Renal cortical epithelial cell (primary cell): ENCODE measurements at places on chromosomes 3 and 15. TPM values are rescaled to one million over a fixed set of nuclear protein-coding genes. Genes with fewer than 3 reads are reported as not detected.

DNA sequence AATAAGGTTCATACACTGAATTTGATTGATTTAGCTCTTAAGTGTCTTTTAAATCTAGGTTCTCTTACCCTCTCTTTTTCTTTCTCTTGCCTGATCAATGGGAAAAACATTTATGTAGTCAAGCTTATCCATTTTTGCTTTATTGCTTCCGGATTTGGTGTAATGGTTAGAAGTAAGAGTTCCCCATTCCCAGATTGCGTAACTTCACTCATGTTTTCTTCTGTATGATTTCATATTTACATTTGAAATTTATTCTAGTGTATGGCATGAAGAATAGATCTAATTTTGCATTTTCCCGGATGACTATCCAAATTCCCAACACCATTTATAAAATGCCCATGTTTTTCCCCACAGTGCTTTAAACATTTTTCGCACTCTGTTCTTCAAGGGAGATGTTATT lies 27.9 kb upstream of the SV2B start:
- DNase-seq: no peak

DNA sequence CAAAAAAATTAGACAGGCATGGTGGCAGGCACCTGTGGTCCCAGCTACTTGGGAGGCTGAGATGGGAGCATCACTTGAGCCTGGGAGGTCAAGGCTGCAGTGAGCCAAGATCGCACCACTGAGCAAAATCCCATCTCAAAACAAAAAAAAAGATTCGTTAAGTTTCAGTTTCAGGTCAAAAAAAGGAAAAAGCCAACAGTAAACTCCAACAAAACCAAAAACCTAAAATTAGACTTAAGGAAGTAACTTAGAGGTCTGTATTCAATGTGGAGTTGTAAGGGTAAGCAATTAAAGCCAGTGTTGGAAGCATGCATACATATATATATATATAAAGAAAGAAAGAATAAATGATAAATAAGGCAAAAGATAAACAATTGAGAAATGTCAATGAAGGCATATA lies 11.8 kb downstream of the KPNA1 start:
- no peak for DNase-seq

GRCh38 chr15:90945091-90945490 lies 9.6 kb upstream of the RCCD1 start:
- no peak for DNase-seq

DNA sequence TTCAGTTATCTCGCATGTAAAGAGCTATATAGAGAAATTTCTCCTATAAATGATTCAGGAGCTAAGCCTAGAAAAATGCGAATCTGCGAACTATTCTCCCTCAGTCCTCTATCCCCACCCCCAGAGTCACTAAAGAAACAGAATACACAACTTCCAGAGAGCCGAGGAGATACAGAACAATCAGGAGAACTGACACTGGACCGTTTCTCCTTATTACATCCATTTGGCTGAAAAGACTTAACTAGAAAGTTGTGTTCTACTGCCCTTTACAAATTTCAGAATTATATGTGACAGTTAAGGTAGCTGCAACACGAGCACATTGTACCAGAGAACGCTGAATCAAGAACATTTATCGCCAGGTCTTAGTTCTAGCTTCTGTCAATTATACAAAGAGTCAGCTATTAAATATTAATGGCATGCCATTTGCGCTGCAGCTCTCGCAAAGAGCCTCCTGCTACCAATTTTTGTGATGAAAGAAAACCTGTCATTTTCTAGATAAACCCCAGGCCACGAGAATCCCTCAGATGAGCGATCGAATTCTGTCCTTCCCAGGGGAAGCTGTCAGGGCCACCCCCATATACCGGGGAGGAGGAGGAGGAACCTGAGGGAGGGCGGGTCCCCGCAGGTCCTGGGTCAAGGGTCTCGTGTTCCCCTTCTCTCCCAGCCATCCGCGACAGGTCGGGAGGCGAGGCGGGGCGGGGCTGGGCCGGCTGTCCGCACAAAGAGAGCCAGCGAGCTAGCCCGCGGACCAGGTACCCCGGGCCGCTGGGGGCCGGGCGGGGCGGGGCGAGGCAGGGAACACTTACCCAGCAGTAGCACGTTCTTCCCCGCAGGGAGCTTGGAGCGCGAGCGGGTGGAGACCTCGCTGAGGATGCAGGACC lies 878 bp downstream of the DYNC1LI1 start:
- peak; percentile 51 for DNase-seq

- DNase-seq: peak; percentile 40
These were observed 154.4 kb downstream of the TUSC7 start for GRCh38 chr3:116863822-116864589.

Gene RBPMS2
- total RNA-seq: 0.05 TPM in 1 of 2 replicates, not detected in the other

Gene GOLGA6D
- total RNA-seq: not detected in 2 replicates

Gene PLA2G4E
- not detected in 2 replicates for total RNA-seq

Gene FOXB1
- total RNA-seq: not detected in 2 replicates

- DNase-seq: peak; percentile 70
These were observed 123.9 kb downstream of the ANO10 start for GRCh38 chr3:43497905-43498365.

GRCh38 chr15:74176262-74177214 lies 3.0 kb downstream of the ISLR start:
- no peak for DNase-seq

- no peak for DNase-seq
These were observed 106.5 kb upstream of the CMC1 start for GRCh38 chr3:28134792-28135375.

GRCh38 chr15:79004336-79004735 lies 59.5 kb upstream of the CTSH start:
- DNase-seq: peak; percentile 87

DNA sequence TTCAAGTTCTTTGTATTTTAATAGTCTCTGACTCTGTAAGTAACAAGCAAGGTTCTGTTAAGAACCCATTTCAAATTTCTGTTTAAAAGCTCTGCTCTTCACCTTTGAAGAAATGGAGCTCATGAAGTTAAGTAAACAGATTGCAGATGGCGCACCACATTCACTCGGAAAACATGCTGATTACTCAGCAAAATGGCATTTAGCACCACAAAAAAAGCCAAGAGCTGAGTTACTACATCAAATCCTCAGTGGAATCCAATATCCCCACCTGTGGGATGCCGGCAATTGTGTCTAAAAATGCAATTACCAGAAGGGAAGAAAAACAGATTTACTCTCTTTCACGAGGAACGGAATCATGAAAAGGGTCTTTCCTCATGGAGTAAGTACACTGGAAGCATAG lies 758.0 kb downstream of the NTRK3 start:
- peak; percentile 50 for DNase-seq

Gene MYEF2
- total RNA-seq: 20.5 and 44.5 TPM in 2 replicates

- no peak for DNase-seq
These were observed 49.1 kb downstream of the ARHGEF26 start for GRCh38 chr3:154170300-154170699.

DNA sequence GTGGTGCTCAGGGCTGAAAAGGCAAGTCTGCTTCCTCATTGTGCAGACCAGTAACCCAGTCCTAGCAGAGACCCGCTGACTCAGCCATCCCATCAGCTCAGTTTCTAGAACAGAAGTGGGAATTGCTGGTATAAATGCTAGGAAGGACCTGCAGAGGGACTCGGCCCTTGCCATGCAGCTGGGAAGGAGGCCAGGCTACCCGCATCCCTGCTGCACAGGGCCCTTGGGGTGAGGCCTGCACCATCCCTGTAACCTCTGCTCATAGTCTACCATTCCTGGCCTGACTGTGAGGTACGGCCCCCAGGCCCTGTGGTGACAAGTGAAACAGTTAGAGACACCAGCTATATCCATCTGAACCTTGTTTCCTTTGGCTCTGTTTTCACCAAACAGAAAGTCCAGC lies 23.5 kb downstream of the RAB6B start:
- DNase-seq: no peak

GRCh38 chr3:52498137-52499054 lies 3.3 kb downstream of the STAB1 start:
- DNase-seq: peak; percentile 72

- DNase-seq: no peak
These were observed 95.3 kb upstream of the SOX2 start for GRCh38 chr3:181616088-181617070.

Gene TLR9
- not detected in 2 replicates for total RNA-seq

GRCh38 chr3:143240886-143241285 lies 121.3 kb downstream of the CHST2 start:
- DNase-seq: no peak

Gene NLGN1
- total RNA-seq: 8.2 and 20.4 TPM in 2 replicates

Gene LYZL4
- not detected in 2 replicates for total RNA-seq

DNA sequence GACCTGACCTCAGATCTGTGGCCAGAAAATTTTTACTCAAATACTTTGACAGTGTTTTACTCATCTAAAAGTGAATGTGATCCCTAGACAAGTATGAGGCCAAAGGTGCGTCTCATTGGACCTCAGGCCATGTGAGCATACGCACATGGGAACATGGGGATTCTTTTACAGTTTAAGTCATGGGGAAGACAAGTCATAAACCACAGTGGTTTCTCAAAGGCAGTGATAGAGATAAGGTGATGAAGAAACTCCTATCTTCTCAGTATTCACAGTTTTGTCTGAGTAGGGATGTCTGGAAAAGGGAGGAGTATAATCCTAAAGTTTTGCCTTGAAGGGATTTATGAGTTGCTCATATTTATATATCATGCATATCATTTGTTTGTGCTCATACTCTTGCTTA lies 173.8 kb downstream of the FNDC3B start:
- DNase-seq: peak; percentile 43

DNA sequence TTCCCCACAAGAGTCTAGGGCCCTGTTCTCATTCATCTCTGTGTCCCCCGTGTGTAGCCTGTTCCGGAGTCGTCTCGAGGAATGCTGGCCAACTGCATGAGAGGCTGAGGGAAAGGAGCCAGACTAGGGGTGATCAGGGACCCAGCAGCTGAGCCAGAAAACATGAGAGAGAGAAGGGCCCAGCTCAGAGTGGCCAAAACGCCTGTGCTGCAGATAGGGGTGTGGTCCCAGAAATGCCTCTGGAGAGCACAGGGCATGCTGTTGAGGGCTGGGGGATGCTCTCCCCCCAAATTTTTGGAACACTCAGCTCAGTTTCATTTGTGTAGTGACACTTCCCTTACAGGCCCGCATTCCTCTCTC lies 14.1 kb downstream of the CYP1A2 start:
- DNase-seq: no peak

Gene KBTBD13
- not detected in 2 replicates for total RNA-seq

DNA sequence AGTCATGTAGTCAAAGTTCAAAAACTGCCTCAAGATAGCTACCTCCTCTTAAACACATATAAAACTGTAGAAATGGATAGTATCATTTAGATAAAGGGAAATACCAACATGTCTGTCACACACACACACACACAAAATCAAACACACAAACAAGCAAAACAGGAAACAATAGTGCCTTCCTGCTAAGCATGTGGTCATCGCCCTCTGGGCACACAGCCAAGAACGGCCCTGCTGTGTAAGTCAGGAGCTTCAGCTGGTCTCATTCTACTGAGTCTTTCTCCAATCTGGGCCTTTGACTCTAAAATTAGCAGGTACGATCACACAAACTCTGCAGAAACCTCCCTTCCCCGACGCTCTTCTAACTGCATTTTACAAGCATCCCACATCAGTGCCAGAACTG lies 272.2 kb upstream of the CHRNA7 start:
- DNase-seq: peak; percentile 23

Gene LRRN1
- total RNA-seq: 1.6 and 3.3 TPM in 2 replicates

DNA sequence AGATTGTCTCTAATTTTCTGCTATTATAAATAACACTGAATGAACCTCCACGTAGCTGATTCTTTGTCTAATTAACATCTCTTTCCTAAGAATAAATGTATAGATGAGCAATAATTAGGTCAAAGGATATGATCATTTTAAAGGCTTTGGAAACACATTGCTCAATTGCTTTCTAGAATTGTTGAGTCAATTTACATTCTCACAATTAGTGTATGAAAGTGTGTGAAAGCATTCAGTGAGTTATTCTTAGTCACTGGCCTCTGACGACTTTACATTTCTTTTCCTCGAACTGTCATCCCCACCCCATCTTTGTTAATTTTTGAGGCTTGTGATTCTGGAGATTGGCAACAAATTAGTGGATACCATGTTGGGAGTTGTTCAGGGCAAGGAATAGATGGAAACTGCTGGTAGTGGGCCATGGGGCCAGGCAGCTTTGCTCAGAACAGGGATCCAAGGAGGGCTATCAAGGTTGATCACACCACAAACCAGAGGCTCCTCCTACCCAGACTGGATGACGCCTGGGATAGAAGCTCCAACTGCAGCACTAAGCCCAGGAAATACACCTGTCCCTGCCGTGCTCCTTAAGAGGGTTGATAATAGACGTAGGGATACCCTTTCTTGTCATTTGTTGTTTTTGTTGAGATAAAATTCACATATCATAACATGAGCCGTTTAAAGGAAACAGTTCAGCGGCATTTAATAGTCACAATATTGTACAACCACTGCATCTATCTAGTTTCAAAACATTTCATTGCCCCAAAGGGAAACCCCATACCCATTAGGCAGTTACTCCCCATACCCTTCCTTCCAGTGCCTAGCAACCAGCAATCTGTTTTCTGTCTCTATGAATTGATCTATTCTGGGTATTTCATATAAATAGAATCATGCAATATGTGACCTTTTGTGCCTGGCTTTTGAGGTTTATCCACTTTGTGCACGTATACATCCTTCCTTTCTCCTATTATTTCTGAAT lies 27.9 kb downstream of the EIF1B start:
- DNase-seq: no peak

GRCh38 chr3:102026656-102027055 lies 177.3 kb downstream of the NFKBIZ start:
- no peak for DNase-seq

Gene RTP1
- not detected in 2 replicates for total RNA-seq

DNA sequence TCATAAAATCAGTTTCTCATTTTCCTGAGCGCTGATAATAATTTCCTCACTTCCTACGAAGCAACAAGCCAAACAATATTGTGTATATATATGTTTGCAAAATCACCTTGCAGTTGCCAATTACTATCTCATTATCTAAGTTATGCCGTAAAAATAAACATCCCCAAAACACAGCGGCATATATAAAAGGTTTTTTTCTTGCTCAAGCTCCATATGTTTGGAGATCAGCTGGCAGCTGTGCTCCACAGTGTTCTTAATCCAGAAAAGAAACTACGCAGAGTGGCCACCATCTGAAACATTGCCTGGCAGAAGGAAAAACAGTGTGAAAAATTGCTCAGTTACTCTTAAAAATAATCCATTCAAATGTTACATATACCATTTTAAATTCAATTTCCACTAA lies 951.4 kb downstream of the PLOD2 start:
- no peak for DNase-seq

- DNase-seq: no peak
These were observed 85.0 kb downstream of the FAM81A start for GRCh38 chr15:59522988-59523461.

- DNase-seq: peak; percentile 26
These were observed 20.3 kb upstream of the RAD18 start for GRCh38 chr3:8983591-8983990.
